ENCODE measurements at places on chromosomes 13 and 19. TPM values are rescaled to one million over a fixed set of nuclear protein-coding genes. Genes with fewer than 3 reads are reported as not detected.

GRCh38 chr13:66040506-66040905, 1189.6 kb downstream of the PCDH9 start:
- no peak for DNase-seq

- no peak for DNase-seq
Observed at GRCh38 chr19:40157059-40157458, 34.2 kb upstream of the MAP3K10 start.

DNA sequence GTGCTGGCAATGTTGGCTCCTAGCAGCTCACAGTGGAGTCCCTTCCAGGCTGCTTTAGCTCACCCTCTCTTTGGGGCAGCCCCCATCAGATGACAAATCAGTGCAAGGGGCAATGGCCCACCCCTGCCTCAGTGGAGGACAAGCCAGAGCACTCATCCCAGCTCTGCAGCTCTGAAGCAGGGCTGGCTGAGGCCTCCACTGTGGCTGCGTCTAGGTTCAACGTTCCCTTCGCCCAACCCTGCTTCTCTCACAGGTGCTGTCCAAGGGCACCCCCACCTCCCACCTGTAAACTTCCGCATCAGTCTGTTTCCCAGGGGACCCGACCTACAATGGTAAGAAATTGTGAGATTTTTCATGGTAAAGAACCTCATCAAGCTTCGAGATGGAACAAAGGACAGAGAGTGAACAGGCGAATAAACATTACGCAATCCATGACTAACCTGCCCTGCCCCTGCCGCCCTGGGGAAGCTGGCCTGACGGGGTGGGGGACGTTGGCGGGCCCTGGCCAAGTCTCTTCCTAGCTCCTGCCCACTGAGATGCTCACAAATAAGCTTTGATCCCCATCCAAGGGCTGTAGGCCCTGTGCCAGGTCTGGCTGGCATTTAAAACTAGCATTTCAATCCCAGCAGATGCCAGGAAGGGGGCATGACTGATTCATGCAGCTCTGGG, 40.5 kb downstream of the DZIP1 start:
- no peak for DNase-seq

GRCh38 chr13:36069881-36070366, 61.3 kb downstream of the DCLK1 start:
- no peak for DNase-seq

GRCh38 chr19:16627928-16628182, 149 bp downstream of the MED26 start:
- no peak for DNase-seq

DNA sequence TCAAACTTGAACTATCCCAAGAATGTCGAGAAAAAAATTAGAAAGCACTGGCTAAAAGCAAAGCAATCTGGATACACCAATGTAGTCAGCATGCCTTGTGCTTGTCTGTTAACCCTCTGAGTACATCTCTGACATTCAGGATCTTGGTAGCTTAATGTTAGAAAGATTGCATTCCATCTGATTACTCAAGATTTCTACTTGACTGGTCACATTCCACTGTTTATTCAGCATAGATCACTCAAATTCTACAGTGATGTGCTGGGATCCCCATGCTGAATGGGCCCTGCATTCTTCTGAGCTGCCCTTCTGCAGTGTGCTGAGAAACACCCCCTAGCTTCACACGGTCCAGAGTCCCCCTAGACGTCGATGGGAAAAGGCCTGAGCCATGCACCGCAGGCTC, 295.4 kb upstream of the MAB21L1 start:
- peak; percentile 79 for DNase-seq

- DNase-seq: no peak
Observed at GRCh38 chr19:397941-398706, 10.8 kb downstream of the C2CD4C start.

The ZSCAN5B gene
- not detected for polyA plus RNA-seq

The CATSPERD gene
- not detected for polyA plus RNA-seq

The ZNF577 gene
- polyA plus RNA-seq: 6.0 TPM
